BJ (cell line): ENCODE measurements at places on chromosomes 7 and 10. TPM values are rescaled to one million over a fixed set of nuclear protein-coding genes. Genes with fewer than 3 reads are reported as not detected.

DNA sequence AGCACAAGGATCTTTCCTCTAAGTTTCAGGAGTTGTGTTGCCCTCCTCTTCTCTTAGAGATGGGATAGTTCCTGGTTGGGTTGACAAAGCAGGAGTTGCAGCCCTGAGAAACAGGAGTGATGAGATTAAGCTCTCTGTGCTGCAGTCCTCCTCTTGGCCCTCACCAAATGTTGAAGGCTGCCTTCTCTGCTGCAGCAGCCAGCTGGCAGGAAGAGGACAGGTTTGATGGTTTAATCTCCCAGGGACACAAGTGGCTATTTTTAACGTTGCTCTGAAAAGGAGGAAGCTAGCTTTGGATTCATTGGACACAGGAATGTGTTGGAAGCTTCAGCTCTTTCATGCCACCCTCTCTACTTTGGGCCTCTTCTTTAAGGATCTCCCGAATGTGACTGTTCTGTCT lies 9.4 kb downstream of the STRIP2 start:
- DNase-seq: no peak

DNA sequence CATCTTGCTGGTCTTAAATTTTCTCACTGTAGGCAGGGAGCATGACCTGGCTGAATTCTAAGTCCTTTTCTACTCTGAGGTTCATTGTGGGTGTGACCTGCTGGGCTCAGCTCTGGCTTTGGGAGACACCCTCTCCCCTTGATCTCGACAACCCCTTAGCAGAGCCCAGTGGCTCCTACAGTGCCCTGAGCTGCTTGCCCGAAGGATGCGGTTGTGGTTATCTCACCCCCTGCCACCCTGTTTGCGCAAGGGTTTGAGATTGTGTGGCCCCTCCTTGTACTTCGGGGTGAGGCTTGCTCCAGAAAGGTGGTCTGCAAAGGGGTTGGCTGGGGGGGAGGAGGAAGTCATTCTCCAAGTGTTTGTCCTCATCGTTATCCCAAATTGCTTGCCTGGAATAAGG lies 55.3 kb downstream of the TCF7L2 start:
- DNase-seq: no peak

The TMEM196 gene
- polyA plus RNA-seq: not detected in 2 replicates

The URGCP gene
- 34.3 and 41.6 TPM in 2 replicates for polyA plus RNA-seq

DNA sequence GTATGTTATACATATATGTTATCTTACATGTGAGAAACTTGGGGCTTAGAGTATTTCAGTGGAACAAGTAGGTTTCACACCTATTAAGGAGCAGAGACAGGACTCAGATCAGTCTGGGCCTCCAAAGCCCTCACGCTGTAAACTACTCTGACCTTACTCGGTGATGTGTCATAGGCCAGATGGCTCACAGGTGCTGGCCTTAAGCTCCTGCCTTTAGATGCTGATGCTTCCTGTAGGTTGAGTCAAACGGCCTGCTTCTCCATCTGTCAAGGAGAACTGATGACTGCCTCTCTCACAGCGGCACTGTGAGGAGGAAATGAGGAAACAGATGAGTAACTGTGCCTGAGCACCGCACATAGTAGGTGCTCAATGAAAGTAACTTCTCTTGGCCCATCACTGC lies 312.6 kb upstream of the COBL start:
- no peak for DNase-seq

- no peak for DNase-seq
These were observed 24.0 kb downstream of the WAPL start for GRCh38 chr10:86497621-86498020.

DNA sequence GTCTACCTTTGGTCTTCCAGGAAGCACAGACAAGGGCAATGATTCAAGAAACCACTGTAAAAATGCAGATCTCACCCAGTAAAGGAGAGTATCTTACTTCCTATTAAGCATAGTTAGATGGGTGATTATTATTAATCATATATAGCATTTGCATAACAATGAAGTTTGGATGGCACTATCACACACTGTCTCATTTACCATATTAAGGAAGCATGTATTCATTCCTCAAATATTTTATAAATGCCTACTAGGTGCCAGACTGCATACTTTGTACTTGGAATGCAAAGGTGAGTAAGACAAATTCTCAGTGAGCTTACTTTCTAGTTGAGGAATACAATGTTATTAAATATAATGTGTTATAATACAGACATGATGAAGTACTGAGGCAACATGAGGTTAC lies 53.9 kb upstream of the SKAP2 start:
- no peak for DNase-seq

- no peak for DNase-seq
These were observed 53.9 kb downstream of the USP6NL start for GRCh38 chr10:11557513-11557912.

DNA sequence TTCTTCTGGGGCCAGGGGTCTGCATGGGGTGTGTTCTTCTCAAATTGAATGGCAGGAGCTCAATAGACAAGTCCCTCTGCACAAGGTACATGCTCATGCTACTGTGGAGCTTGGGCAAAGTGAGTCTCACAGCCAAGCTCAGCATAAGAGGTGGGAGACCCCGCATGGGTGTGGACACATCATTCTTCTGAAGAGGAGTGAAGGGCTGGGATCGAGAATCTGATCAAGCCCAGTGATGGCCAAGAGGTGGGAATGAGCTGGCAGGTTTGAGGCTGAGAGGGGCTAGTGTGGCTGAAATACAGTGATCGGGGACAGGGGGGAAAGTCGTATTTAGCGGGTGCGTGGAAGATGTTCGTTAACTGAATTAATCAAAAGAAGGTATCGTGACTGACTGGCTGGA lies 32.6 kb downstream of the CDH23 start:
- no peak for DNase-seq

DNA sequence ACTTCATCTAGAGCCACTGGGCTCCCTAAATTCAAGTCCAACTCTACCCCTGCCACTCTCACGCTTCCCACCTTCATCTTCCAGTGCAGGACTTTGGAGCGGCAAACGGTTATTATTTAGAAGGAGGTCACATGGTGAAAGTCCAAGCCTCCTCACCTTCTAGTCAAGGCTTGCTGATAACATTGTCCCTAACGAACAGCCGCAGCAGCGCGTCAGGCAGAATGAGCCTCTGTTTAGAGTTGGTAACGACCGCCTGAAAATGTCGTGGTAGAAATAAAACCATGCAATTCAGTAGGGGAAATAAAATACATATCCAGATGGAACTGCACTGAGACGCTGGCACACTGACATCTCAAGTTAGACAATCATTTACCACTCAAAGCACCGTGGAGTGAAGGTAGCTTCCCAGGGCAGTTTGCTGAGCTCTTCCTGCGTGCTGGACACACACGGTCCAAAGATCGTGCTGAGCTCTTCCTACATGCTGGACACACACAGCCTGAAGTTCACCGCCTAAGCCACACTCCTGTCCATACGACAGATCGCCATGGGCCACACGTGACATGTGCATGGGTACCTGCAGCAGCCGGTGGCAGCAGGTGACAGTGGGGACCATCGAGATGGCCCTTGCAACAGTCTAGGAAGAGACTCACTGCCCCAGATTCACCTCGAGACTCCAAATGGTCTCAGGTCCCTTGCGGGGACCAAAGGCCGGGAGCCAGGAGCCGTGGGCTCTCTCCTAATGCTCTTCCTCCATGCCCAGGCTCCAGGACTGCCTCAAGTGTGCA lies 323.5 kb downstream of the PTPRN2 start:
- no peak for DNase-seq

- no peak for DNase-seq
These were observed 45.6 kb downstream of the FOXL3 start for GRCh38 chr7:335358-336148.

DNA sequence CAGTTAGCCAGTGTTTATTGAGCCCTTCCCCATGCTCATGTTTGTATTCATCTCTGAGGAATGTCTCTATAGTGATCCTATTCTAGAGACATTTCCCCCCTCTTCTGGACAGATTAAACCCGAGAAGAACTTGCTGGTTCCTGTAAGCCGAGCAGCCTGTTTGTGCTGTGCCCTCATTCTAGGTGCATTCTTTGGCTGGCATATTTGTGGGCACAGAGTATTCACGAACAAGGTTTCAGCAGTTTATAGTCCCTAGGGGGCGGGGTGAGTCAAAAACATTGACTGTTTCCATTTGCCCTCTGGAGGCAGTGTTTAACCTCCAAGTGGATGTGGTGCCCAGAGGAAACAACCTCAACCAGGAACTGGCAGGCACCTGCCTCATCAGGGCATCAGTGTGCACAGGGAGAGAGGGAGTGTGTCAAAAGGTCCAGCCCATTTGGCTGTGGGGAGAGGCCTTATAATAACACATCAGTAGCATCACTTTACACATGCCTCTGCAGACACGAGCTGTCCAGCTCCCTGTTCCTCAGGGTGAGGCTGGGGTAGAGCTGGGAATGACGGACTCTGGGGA lies 273.3 kb upstream of the LRGUK start:
- DNase-seq: peak; percentile 49

The DRGX gene
- polyA plus RNA-seq: 0.04 and 0.06 TPM in 2 replicates

The PAPOLB gene
- 0.01 and 0.02 TPM in 2 replicates for polyA plus RNA-seq

The OR2A1 gene
- 0.13 TPM in 1 of 2 replicates, not detected in the other for polyA plus RNA-seq

- no peak for DNase-seq
These were observed at the start of gene PAOX for GRCh38 chr10:133379152-133379800. Gene PAOX (plus strand): TSS chr10:133379262. CDS start chr10:133379317, 55 bp downstream.

The CLDN15 gene
- 2.7 and 3.7 TPM in 2 replicates for polyA plus RNA-seq

DNA sequence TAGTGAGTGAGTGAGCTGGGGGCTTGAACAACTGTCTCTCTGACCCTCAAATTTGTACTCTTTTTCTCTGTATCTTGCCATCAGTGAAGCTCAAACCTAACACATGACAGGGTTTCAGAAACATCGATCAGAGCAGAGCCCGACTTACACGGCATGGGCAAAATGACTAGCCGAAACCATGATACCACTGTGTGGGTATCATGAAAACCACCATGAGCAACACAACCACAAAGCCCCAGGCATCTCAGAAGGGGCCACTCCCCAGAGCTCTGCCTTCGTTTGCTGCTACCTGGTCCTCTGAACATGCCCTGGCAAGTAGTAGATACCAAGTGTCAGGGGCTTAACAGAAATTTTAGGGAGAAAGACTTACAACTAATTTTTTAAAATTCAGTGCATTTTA lies 308.5 kb downstream of the WDR11 start:
- no peak for DNase-seq

GRCh38 chr10:38038107-38038931 lies 27.8 kb downstream of the ZNF33A start:
- DNase-seq: no peak

The PPP1R9A gene
- polyA plus RNA-seq: 0.09 and 0.16 TPM in 2 replicates

GRCh38 chr7:40299097-40299496 lies 164.3 kb downstream of the SUGCT start:
- peak; percentile 88 for DNase-seq

DNA sequence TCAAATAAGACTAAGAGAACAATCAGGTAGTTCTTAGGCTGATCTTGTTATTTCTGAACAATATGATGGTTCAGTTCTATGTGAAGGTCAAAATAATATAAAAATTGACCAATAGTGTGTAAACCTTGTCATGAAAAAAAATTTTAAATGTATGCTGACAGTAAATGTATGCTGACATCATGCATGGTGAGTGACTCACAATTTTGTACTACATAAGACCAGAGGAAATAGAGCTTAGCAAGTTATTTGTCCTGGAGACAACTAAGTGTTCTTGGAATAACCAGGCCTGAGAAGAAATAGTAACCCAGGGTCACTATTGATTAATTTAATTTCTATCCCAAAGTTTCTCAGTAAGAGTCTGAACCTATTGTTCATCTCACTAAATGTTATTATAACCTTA lies 182.2 kb upstream of the PCDH15 start:
- DNase-seq: no peak

DNA sequence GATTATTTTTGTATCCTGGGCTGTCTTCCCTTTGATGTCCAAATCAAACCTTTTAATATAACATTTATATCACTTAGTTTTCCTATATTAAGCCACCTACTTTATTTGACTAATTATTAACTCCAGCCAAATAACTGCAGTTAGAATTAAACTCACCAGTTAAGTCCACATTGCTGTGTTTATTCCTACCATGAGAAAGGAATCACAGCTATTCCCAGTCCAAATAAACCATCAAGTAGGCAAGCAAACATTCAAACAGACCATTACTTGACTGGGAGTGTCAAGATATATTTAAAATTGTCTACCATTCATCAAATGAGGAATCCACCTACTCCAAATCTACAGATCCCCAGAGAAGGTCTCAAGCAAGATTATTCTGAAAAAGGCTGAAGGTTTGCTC lies 22.4 kb downstream of the PDE1C start:
- DNase-seq: no peak

GRCh38 chr10:27628621-27629020 lies 117.0 kb downstream of the MKX start:
- DNase-seq: no peak

GRCh38 chr10:93813507-93814465 lies 56.0 kb downstream of the LGI1 start:
- no peak for DNase-seq
